ENCODE measurements at places on chromosomes 6 and 20. TPM values are rescaled to one million over a fixed set of nuclear protein-coding genes. Genes with fewer than 3 reads are reported as not detected.
A peak's percentile ranks its signal among the peaks of the same experiment; 100 is the strongest.

GRCh38 chr20:39269493-39270217, 307.5 kb downstream of the DHX35 start:
- H3K4me3 ChIP-seq = no peak overlapping the region
- DNase-seq = no peak
- no peaks in the 10 kb centered on the region for H3K27me3 ChIP-seq
- no peaks in the 10 kb centered on the region for H3K4me1 ChIP-seq
- H3K36me3 ChIP-seq = no peaks in the 10 kb centered on the region
- H3K27ac ChIP-seq = no peak overlapping the region

- peaks cover 4% of the 10 kb centered on the region for H3K36me3 ChIP-seq
- DNase-seq = no peak
- H3K4me3 ChIP-seq = no peak overlapping the region
- H3K27ac ChIP-seq = no peak overlapping the region
- no peaks in the 10 kb centered on the region for H3K4me1 ChIP-seq
- no peaks in the 10 kb centered on the region for H3K27me3 ChIP-seq
Observed at GRCh38 chr6:144266091-144266649, 19.0 kb upstream of the UTRN start.

DLK2 gene
- not detected for total RNA-seq

GRCh38 chr20:16025084-16025483, 548.2 kb downstream of the KIF16B start:
- H3K27ac ChIP-seq = no peak overlapping the region
- no peak overlapping the region for H3K4me3 ChIP-seq
- H3K36me3 ChIP-seq = no peaks in the 10 kb centered on the region
- H3K4me1 ChIP-seq = no peaks in the 10 kb centered on the region
- no peaks in the 10 kb centered on the region for H3K27me3 ChIP-seq

FAM83D gene
- 23.1 TPM for total RNA-seq

DNA sequence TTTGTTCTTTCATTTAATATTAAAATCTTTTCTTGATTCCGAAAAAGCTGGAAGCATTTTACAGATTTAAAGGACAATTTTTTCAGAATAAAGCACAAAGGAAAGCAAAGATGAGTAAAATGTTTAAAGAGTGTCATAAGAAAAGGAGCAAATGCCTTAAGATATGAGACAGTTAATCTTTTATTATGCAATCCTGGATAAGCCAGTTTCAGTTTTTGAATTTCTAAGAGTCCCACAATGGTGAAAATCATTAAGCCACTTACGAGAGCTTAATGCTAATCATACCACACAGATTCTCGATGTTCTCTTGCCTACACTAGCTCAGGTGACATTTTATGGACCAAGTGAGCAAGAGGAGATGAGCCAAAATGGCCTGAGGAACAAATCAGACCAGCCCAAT, 103.7 kb upstream of the RNF217 start:
- no peaks in the 10 kb centered on the region for H3K4me1 ChIP-seq
- no peak for DNase-seq

DNA sequence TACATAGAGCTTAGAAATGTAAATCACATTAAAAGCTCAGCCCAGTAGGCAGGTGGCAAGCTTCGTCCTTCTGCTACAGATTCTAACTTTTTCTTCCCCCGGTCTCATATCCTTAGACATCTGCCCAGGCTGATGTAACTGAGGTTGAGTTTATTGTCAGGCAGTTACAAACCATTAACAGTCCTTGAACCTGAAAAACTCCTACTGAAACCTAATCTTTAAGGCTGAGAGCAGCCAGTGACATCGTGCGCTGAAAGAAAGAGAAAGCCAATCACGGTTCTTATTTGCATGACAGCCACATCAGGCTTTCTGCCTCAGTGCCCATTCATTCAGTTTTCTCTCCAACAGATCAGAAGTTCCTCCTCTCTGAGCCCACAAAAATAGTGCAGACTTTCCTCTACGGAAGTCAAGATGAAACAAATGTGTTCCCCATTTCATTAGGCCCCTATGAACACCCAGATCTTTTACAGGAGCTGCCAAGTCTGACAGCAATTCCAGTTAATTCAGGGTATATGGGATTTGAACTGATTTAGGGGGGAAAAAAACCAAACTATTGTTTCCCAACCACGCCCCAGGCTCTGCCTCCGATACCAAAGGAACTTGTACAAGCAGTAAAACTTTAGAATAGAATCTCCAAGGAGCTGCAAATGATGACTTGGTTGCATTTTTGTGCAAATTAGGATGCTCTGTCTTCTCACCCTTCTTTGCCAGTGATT, at the start of gene NHSL1:
TSS of gene NHSL1 (minus strand) at position 192 of the 716 bp plus-strand sequence. CDS start 204 bp downstream, outside the sequence.
- H3K27ac ChIP-seq = no peak within 1 kb of the TSS
- no peaks in the 10 kb centered on the region for H3K36me3 ChIP-seq
- H3K27me3 ChIP-seq = peaks cover 30% of the 10 kb centered on the region
- H3K4me1 ChIP-seq = no peaks in the 10 kb centered on the region
- H3K4me3 ChIP-seq = no peak within 1 kb of the TSS

DNA sequence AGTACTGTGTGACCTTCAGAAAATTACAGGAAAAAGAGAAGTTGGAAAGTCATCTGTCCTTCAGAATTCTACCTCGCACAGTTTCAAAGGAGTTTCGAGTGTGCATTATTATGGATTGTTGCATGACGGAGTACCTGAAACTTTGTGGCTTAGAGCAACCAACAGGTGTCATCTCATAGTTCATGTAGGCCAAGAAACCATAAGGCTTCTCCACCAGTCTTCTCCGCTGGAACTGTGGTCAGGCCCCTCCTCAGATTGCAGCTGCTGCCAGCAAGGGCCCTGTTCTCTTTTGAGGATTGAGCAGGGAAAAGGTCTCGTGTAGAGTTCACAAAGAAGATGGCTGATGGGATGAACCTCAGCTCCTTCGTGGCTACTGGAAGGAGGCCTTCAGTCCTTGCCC, 151.2 kb upstream of the THBS2 start:
- no peak overlapping the region for H3K27ac ChIP-seq
- no peak overlapping the region for H3K4me3 ChIP-seq
- DNase-seq = no peak
- no peaks in the 10 kb centered on the region for H3K4me1 ChIP-seq

GRCh38 chr6:42449917-42450476, 1.7 kb downstream of the TRERF1 start:
- peaks cover 35% of the 10 kb centered on the region for H3K36me3 ChIP-seq
- H3K27me3 ChIP-seq = peaks cover 6% of the 10 kb centered on the region
- H3K4me3 ChIP-seq = peak overlapping the region; percentile 97

BPIFA1 gene
- not detected for total RNA-seq

- H3K27me3 ChIP-seq = peaks cover 7% of the 10 kb centered on the region
- H3K27ac ChIP-seq = no peak overlapping the region
- H3K4me3 ChIP-seq = no peak overlapping the region
- H3K4me1 ChIP-seq = no peaks in the 10 kb centered on the region
- DNase-seq = no peak
Observed at GRCh38 chr6:71349395-71349794, 60.8 kb downstream of the OGFRL1 start.
